HS-27A (cell line): ENCODE measurements at places on chromosomes 4 and X.

DNA sequence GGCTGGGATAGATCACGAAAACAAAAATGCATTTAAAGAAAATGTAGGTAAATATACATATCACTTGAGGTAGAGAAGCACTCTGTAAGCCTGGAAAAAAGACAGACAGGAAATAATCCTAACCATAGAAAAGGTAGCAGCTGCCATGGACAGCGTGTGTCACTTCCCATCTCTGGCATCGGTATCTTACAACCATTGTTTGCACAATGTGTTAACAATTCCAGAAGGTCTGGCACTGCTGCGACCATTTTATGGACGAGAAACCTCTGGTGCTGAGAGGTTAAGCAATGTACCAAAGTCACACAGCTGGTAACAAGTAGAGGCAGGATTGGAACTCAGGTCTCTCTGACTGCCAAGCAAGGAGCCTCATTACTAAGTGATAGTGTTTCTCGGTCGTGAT, 1.7 kb upstream of the MTNR1A start:
- no peak for DNase-seq

DNA sequence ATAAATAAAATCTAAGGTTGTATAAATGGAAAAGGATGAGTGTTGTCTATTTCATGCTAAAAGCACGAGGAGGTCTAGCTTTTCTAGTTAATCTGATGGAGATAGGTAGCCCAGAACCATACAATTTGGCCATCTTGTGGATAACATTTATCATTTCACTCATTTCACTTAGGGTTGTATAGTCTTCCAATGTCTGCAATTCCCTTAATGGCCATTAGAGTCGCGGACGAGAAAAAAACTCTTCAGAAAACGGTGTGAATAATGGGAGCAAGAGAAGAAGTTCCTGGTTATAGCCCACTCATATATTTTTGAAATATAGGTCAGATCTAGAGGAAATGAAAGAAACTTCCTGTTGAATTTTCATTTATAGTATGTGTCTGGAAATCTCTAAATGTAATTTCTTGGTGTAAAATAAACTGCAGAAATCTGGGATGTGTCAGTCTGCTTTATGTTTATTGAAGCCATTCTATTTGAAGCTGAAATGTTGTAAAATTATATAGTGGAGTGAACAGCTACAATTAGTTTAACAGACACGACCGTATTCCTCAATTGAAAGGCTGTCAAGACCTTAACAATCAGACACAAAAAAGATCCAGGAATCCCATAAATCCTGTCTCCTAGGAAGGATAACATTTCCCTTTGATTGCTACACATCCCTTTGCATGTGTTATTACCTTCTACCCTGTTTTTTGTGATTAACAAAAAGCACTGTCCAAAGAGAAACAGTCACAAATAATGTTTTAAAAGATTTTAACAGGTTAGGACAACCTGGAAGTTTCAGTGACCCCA, 47.7 kb upstream of the MGST2 start:
- DNase-seq, result no peak

DNA sequence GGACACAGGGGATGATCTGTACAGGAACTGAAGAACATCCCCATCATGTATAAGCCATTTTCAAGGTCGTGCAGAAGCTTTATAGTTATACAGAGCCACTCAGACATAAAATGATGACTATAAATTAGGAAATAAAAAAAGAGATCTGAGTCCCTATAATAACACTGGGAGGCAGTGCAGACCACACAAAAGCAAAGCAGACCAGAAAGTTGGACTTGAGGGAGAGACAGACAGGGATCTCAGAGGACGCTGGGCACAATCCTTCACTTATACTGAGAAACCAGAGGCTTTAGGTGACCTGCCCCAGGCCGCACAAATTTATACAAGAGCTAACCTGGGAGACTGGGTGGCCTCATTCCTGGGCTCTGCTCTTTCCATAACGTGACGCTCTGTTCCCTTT, 70.5 kb downstream of the HADH start:
- no peak for DNase-seq

GRCh38 chrX:149571770-149572169, 15.5 kb downstream of the MAGEA9B start:
- DNase-seq, result no peak

- DNase-seq, result no peak
These were observed 1367.3 kb upstream of the IGFBP7 start for GRCh38 chr4:58477513-58477912.

DNA sequence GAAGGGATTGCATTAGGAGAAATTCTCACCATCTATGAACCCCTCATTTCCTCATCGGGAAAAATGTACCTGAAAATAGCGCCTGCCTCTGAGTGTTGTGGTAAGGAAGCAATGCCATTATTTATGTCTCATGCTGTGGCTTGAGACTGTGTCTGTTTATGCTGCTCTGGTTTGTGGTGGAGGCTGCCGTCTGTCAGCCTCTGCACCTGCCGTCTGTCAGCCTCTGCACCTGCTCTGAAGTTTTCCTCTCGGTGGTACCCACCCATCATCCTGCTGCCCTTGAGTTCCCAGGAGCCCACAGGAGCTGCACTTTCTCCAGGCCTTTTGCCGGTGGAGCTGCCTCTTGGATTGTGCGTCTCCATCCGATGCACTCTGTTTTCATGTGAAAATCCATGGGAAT, 68.5 kb upstream of the PPP2R3B start:
- no peak for DNase-seq

DNA sequence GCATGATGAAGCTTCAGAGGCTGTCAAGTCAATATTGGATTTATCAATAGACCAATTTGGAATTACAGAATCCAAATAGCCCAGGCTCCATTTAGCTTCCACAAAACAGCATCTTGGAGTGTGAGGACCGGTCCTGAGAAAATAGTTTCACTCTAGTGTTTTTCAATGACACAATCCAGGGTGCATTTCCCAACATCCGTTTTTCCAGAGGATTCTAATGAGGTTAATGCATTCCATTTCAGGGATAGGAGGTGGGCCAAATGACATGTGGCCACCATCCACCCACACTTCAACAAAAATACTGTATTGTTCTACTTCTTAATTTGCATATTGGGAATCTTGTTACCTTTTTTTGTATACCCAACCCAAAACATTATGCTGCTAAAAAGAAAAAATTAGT, 229.8 kb upstream of the LDB2 start:
- DNase-seq, result no peak
